ENCODE measurements at places on chromosomes 13 and 19. TPM values are rescaled to one million over a fixed set of nuclear protein-coding genes. Genes with fewer than 3 reads are reported as not detected.

Gene CCDC61
- polyA plus RNA-seq, result 5.8 TPM

Gene SH2D3A
- 28.9 TPM for polyA plus RNA-seq

DNA sequence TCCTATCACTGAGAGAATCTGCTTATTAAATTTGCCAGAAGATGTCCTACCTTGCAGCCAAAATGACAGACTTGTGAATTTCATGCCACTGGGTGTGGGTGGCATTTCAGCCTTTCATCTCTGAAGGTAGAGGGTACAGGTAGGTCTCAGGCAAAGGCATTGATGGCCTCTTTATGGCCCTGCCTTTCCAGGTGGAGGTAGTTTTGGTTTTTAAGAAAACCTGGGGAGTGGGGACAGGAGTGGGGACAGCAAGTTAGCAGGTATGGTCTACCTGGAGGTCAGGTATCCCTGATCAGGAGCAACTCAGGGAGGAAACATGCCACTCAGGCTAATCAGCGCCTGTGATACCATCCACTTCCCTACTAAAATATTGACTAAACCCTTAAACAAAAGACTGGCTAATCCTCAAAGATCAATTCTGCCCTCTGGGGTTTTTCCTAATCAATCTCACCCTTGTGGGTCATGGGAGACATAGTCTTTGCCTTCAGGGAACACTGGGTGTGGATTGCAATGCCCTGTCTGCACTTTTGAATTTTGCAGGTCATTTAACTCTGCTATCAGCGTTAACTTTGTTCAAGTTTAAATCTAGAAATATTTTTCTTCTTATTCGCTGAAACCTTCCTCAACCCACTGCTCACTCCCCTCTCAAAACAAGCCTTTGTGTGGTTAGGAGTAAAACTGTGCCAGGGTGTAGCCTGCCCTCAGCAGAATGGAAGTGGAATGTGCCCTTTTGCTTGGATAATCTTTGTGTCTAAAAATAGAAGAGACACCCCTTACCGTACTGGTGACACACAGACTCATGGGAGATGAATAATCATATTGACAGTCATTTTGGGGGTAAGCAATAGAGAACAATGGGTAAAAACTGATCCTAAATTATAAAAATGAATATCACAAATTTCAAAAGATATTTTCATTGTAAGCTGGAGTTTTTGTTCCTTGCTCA is 233.7 kb downstream of the COG6 start:
- H3K4me1 ChIP-seq, result peaks cover 4% of the 10 kb centered on the region
- no peaks in the 10 kb centered on the region for H3K27me3 ChIP-seq
- DNase-seq, result no peak
- no peaks in the 10 kb centered on the region for H3K36me3 ChIP-seq
- H3K27ac ChIP-seq, result no peak overlapping the region

DNA sequence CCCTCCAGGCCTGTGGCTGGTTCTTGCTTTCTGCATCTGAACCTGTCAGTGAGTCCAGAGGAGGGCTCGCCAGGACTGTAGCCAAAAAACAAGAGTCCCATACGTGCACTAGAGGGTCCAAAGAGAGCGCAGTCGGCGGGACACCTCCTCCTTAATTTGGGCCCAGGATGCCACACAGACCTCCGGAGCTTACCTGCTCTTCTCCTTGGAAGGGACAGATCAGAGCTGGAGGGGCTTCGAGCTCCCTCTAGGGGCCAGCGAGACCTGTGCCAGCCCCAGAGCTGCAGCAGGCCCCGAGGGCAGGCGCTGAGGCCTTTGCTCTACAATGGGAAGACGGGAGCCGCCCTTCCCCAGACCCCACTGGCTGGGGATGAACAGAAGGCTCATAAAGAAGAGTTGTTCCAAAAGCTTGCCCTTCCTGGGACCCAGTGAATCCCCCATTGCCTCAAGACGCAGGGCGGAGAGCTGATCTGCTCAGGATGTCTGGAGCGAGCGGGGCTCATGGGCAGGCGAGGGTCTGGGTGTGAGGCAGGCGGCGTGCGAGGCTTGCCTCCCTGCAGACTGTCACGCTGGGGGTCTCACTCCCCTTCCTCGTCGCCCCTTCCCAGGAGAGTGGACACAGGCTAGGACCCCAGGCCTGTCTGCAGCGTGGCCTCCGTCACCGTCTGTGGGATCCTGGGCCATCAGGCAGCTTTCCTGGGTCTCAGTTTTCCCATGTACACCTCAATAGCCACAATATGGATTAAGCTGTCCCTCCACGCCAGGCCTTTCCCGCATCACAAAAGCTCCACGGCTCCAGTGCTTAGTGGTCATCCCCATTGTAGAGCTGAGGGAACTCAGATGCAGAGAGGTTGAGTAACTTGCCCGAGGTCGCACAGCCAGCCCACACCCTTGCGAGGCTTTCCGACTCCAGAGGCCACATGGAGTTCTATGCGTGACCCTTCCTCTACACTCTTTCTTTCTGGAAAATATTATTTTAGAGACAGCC is 46.9 kb upstream of the VSTM2B start:
- H3K4me3 ChIP-seq, result no peak overlapping the region
- no peaks in the 10 kb centered on the region for H3K4me1 ChIP-seq
- H3K27ac ChIP-seq, result no peak overlapping the region
- no peaks in the 10 kb centered on the region for H3K27me3 ChIP-seq
- H3K36me3 ChIP-seq, result no peaks in the 10 kb centered on the region
- no peak for DNase-seq

DNA sequence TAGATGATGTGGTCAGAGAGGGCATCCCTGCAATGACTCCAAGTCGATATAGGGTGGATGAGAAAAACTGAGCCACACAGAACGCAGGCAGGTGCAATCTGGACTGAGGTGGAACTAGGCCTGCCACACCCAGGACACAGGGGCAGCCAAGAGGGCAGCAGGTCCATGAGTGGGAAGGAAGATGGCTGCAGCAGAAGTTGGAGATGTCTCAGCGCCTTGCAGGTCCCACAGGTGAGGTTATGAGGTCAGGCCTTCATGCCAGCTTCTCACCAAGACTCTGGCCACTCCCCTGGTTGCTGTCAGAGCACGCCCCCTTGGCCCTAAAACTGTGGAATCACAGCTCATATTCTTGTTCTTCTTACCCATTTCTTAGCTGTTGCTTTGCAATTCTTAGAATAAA is 147.7 kb upstream of the VSTM2B start:
- no peaks in the 10 kb centered on the region for H3K4me1 ChIP-seq
- no peaks in the 10 kb centered on the region for H3K27me3 ChIP-seq
- no peak for DNase-seq
- no peak overlapping the region for H3K4me3 ChIP-seq

- H3K4me3 ChIP-seq, result no peak overlapping the region
- H3K4me1 ChIP-seq, result no peaks in the 10 kb centered on the region
- H3K27ac ChIP-seq, result no peak overlapping the region
- H3K36me3 ChIP-seq, result no peaks in the 10 kb centered on the region
Measured at GRCh38 chr19:29370276-29370675, 155.5 kb upstream of the VSTM2B start.

DNA sequence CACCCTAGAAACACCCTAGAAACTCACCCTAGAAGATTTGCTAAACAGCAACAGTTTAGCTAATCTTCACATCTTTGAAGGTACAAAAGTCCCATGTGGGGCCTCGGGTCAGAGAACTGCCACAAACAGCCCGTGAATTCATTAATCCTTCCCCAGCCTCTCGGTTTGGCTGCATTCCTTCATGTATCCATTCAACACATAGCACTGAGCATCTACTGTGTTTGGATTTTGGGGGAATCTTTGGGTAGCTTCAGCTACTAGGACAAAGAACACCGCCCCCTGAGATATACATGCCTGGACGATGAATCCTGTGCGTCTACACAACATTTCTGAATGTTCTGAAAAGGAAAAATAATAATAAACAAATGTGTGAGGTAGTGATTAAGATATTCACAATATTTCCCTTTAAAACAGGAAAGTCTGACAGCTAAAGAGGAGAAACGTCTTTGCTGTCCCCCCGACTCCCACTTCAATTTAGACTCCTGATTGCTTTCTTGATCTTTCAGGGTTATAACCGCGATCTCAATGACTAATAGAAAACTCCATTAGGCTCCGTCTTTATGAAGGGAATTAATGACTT is 63.5 kb downstream of the ALOX5AP start:
- no peak overlapping the region for H3K27ac ChIP-seq
- peaks cover 30% of the 10 kb centered on the region for H3K4me1 ChIP-seq
- no peaks in the 10 kb centered on the region for H3K36me3 ChIP-seq
- no peak for DNase-seq
- no peaks in the 10 kb centered on the region for H3K27me3 ChIP-seq
